ENCODE measurements at places on chromosomes 2 and 18. TPM values are rescaled to one million over a fixed set of nuclear protein-coding genes. Genes with fewer than 3 reads are reported as not detected.

DNA sequence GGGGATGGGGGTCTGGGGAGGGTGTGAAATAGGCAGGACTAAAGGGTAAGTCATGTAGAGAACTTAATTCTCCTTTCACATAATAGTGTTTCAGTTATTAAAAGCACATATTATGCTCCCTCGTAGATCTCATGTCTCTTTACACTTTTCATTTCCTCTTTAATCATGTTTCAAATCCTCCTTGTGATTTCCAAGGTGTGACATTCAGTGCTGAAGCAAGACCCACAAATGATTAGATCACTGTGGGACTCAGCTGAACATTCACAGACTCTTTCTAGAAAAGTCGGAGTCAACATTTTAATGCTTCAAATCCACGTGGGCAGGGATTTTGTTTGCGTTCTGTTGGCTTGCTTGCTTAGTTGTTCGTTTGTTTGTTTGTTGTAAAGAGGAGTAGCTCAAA lies 34.7 kb upstream of the CALCRL start:
- DNase-seq = no peak

DNA sequence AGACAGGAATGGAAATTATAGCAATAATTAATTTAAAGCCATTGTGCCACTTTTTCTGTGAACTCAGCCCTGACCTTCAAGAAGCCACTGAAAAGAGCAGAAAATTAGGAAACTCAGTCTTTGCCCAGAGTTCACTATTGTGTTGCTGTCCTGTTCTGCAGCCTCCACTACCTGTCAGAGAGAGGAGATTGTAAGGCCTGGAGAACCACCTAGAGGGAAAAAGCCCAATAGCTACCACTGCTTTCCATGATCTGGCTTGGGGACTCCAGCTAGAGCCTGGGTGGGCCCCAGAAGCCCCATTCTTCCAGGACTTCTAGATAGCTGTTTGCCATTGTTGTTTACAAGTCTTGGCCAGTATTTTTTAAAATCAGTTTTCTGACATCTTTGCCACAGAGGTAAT lies 176.1 kb upstream of the KLF7 start:
- no peak for DNase-seq

GRCh38 chr2:79640001-79640400 lies 127.2 kb downstream of the CTNNA2 start:
- DNase-seq = no peak

DNA sequence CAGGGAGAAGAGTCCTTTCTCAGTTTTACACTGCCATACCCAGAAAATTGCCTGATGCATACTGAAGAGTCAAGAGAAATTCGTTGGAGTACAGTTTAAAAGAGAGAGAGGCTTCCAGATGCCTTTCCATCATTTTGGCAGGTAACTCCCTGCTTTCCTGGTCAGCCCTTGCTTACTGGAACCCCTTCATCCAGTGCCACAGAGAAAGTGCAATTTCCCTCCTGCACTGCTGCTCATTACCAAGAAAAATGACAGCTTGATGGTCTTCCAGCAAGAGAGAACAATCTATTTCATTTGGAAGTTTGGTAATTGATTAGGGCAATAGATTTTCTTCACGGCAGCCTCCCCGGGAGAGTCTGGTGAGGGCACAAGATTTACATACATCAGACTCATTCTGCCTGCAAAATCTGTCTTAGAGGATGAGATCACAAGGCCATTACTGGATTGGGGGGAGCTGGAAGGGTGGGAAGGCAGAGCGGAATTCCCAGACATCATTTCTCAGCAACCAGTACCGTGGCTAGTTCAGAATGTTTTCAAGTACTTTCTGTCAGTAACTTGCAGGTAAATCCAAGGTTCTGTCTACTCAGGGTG lies 102.8 kb upstream of the SLC14A2 start:
- no peak for DNase-seq

DNA sequence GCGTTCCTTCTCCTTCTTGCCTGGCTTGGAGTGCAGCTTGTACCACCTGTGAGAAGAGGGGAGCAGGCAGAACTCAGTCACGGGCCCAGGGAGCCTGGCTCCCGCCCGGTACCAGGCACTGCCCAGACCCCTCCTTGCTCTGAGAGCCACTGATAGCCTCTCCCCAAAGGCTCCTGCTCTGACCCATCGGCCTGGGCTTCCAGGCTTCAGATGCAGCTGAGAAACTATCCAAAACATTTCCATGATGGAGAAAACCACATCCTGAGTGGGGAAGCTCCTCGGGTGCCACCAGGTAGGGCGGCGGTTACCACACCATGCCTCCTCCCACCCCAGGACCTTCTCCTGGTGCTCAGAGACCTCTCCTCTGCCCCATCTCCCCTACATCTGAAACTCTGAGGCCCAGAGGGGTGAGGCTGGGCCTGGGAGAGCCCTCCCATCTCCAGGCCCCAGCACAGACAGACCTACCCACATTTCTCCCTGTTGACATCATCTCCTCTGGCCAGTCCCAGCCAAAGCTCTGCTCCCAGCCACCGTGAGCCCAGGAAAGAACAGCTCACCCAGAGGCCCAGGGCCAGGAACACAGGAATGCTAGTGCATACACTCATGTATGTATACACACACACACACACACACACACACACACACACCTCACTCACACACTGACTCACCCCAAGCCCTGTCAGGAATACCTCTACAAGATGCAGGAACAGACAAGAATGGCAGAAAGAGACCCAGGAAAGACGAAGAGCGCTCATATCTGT lies 17.9 kb upstream of the SFXN5 start:
- peak; percentile 100 for DNase-seq

Gene SP110
- total RNA-seq = 61.7 TPM

Gene TMEM37
- total RNA-seq = 3.3 TPM

Gene FAM237A
- total RNA-seq = not detected

Gene TMEM247
- not detected for total RNA-seq

Gene SERTAD2
- 42.2 TPM for total RNA-seq

Data from astrocyte (in vitro differentiated cells and primary cell).